Neural crest cell (in vitro differentiated cells): ENCODE measurements at places on chromosomes 4 and X.

- DNase-seq = no peak
Observed at GRCh38 chr4:126916049-126916625, 716.6 kb upstream of the INTU start.

DNA sequence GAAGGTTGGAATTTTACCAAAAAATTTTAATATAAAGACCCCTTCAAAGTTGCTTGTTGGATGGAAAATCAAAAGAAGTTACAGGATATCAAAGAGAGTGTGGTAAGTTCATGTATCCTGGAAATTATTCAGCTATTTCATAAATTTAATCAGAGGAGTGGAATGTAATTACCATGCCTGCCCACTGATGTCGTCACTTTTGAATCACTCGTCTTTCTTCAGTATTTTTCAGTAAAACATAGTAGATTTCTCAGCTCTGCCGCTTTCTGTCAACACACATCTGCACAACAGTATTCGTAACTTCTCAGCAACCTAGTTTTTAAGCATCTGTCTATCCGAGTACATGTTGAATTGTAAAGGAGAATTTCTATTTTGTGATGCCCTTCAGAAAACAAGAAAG, 2163.0 kb upstream of the AGA start:
- DNase-seq = no peak

- DNase-seq = no peak
Observed at GRCh38 chr4:8400632-8401325, 39.7 kb downstream of the ACOX3 start.

DNA sequence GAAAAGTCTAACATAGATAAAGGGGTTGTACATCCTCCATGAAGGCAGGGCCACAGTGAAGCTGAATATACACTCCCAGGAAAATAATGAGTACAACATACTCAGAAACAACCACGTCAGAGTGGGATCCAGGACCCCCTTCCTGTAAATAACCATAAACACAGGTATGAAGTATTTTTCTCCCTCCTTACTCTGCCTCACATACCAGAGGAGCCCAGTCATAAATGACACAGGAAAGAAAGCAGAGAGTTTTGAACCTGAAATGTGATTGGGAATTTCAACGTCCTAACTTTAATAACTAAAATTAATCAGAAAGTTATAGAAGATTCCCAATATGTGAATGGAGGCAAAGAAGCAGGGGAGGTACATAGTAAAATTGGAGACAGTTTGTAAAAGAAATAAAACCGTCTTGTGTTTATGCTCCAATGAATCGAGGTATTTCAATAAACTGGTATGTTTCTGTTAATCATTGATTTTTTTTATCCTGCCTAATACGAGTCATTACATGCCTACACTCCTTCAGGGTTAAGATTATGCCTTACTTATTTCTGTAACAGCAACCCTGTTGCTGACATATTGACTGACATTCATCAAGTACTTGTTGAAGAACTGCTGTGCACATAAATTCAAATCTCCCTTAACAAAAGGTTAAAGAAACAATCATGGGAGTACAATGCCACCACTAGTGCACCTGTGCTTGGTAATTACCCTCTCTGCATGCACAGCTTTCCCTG, 431.3 kb downstream of the KCNIP4 start:
- DNase-seq = no peak

DNA sequence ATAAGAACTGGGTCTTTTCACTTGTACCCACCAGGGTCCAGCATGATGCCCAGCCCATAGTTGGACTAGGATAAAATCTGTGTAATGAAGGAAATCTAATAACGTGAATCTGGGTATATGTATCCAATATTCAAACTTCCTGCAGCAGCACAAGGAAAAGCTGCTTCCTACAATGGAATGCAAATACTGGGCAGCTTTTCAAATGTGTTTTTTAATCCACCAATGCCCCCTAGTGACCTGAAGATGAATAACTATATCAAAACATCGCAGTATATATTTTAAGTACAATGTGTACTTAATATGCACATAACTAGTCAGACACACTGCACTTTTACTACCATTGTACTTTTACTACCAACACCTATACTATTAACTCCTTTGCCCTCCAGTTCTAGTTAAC, 5.3 kb downstream of the APOO start:
- DNase-seq = no peak

DNA sequence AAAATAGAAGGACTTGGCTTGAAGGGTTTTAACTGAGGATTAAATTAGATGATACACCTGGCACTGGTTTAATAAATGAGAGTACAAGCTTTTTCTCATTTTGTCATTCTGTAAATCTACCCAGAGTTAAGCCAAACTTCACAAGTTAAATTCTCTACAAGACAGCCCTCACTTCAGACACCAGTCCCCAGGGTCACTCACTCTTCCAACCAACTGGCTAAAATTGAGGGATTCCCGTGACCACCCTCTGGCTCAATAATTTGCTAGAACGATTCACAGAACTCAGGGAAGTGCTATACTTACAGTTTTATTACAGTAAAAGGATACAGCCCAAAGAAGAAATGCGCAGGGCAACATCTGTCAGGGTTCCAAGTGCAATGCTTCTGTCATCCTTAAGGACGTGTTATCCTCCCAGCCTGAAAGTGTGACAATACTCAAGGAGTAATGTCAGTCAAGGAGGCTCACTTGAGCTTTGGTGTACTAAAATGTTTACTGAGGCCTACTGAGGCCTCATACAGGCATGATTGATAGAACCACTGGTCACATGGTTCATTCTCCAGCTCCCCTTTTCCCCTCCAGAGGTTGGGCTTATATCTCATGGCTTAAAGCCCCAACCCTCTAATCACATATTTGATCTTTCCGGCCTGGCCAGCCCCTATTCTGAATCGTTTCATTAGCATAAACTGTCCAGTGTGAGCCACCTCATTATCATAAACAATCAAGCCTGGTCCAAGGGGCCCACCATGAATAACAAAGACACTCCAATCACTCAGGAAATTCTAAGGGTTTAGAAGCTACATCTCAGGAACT, 9.6 kb upstream of the TMSB4X start:
- DNase-seq = no peak

GRCh38 chr4:151692443-151692782, 68.4 kb downstream of the GATB start:
- no peak for DNase-seq

- no peak for DNase-seq
Observed at GRCh38 chr4:19429684-19430083, 822.0 kb upstream of the SLIT2 start.

DNA sequence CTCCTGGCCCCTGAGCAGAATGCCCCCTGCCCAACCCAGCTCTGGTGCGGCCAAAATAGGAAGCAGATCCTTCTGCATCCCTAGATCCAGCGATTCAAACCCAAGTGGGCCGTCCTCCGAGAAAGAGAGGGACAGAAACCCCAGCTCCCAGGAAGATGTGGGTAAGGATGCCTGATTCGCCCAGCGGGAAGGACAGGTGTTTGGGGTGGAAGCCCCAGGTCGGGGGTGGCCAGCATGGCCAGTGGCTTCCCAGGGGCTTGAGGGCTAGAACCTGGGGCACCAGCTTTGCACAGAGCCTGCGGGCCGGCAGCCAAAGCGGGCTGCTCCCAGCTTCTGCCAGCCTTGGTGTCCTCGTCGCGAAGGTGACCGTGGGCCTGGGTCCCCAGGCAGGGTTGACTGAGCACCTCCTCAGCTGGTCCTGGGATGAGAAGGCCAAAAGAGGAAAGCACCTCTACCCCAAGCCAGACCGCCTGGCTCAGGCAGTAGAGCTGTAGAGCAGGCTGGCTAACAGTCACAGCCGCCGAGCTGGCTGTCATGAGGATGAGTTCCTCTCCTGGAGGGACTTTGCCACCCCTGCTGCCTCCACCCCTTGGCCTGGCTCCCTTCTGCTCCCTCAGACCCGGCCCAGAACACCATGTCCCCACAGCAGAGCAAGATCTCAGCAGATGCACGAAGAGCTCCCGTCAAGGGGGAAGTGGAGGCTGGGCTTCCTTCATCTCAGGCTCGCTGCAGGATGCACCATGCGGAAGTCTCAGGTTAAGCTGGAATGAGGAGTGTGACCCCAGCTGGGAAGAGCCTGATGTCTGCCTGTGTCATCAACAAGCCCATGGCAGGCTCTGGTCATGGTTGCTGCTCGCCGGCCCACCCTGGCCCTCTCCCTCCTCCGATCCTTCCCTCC, 59.9 kb downstream of the CPZ start:
- DNase-seq = no peak

GRCh38 chr4:108037884-108038283, 48.2 kb downstream of the HADH start:
- DNase-seq = no peak

DNA sequence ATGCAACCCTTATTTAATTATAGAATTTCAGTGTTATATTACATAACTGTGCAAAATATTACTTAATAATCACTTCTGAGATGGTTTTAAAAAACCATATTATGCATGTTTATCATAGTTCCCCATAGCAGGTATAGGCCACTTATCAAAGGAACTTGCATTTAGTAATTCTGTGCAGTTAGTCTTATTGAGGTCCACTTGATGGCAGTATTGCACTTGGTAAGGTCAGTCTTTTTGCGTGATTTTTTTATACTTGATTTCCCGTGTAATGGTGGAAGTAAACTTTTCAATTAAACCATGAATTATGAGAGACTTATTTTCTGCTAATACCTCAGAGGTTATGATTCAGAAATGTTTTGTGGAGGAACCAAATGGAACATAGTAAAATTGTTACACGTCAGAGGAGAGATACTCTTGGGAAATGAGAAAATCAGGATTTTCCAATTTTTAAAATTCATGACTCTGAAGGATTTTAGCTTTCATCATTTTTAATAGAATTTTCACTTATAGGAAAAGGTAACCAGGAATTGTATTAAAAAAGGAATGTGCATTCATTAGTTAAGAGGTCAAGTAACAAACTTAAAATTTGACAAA, 230.0 kb downstream of the CCSER1 start:
- DNase-seq = no peak

DNA sequence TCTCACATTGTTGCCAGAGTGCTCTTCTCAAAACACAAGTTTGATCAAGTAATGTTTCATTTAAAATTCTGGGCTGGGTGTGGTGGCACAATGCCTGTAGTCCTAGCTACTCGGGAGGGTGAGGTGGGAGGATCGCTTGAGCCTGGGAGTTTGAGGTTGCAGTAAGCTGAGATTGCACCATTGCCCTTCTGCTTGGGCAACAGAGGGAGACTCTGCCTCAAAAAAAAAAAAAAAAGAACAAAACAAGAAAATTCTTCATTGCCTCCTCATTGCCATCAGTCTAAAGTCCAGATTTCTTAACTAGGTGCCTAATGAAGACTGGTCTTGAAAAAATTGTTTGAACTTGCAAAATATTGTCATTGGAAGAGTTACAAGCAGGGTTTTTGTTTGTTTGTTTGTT, 120.1 kb downstream of the MFAP3L start:
- no peak for DNase-seq

GRCh38 chr4:52052475-52052780, 1.3 kb downstream of the SPATA18 start:
- no peak for DNase-seq

- no peak for DNase-seq
Observed at GRCh38 chrX:55264816-55265215, at the start of gene PAGE3. PAGE3 (minus strand) TSS chrX:55264916; CDS start chrX:55263903, 1,013 bp downstream.

- DNase-seq = no peak
Observed at GRCh38 chrX:114073926-114074325, 510.0 kb upstream of the HTR2C start.

GRCh38 chr4:82560853-82561785, 669 bp downstream of the TMEM150C start:
- DNase-seq = peak; percentile 16

DNA sequence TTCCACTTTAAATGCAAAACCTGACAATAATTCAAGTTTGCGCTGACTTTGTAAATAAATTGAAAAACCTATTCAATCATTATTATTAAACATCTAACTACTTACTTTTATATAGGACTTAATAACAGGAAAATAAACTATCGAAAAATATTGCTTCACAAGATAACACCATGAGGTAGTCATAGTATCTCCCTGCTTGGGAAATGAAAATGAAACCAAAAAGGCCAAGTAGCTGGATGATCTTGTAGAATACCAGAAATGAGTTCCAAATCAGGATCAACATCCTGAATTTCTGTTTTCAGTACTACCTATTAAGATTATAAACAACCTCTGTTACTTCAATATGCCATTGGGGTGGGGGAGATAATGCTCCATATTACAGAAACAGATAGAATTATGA, 58.9 kb downstream of the CHIC2 start:
- no peak for DNase-seq

GRCh38 chrX:145818186-145819113, 821 bp downstream of the SLITRK2 start:
- DNase-seq = no peak

- DNase-seq = no peak
Observed at GRCh38 chr4:110271986-110272385, 73.6 kb upstream of the ELOVL6 start.

- no peak for DNase-seq
Observed at GRCh38 chrX:154006947-154007346, 12.8 kb downstream of the IRAK1 start.

DNA sequence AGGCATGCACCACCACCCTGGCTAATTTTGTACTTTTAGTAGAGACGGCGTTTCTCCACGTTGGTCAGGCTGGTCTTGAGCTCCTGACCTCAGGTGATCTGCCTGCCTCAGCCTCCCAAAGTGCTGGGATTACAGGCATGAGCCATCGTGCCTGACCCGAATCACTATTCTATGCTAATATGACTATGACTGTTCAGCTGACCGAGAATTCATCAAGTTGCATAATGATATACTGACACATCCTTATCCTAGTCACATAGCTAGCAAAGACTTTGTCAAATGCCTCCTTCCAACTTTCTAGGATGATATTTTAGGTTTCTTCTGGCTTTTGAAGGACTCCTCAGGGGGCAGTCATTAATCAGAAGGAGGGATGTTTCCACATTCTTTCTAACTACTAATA, 4.8 kb upstream of the GPM6B start:
- DNase-seq = no peak

DNA sequence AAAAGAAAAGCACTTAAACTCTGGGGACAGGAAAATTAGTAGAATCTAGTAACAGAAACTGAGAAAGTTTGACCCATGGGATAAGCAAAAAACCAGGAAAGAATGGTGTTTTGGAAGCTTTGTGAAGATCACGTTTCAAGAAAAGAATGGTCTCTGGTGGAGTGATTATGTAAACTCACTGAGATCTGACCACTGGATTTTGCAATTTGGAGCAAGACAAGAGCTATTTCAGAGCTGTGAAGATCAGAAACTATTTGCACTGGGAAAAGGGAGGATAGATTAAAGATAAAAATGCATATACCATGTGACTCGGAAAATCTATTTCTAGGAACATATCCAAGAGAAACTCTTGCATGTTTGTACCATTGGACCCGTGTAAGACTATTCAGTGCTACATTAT, 4.3 kb downstream of the TMPRSS11D start:
- no peak for DNase-seq

DNA sequence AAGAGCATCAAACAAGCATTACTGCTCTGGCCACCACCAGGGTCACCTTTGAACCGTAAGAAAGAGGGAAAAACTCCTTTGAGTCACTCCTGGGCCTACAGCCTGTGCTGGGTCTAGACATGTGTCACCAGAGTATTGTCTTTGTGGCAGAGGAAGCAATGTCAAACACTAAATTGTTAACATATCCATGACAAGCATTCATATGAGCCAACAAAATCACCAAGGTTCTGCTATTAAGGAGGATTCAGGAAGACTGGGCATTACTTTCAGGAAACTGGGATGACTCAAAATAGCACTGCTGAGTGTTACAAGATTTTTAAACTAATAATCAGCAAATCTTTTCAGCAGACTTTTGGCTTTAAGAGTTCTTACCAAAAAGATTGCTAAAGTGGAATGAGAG, 28.1 kb downstream of the LGI2 start:
- no peak for DNase-seq

- no peak for DNase-seq
Observed at GRCh38 chr4:6539009-6539764, 35.8 kb upstream of the MAN2B2 start.

GRCh38 chr4:154367659-154368058, 123.9 kb downstream of the DCHS2 start:
- no peak for DNase-seq
